Renal cortex interstitium (tissue), 15 donors: ENCODE measurements at places on chromosomes 1 and 21. TPM values are rescaled to one million over a fixed set of nuclear protein-coding genes. Genes with fewer than 3 reads are reported as not detected.

DNA sequence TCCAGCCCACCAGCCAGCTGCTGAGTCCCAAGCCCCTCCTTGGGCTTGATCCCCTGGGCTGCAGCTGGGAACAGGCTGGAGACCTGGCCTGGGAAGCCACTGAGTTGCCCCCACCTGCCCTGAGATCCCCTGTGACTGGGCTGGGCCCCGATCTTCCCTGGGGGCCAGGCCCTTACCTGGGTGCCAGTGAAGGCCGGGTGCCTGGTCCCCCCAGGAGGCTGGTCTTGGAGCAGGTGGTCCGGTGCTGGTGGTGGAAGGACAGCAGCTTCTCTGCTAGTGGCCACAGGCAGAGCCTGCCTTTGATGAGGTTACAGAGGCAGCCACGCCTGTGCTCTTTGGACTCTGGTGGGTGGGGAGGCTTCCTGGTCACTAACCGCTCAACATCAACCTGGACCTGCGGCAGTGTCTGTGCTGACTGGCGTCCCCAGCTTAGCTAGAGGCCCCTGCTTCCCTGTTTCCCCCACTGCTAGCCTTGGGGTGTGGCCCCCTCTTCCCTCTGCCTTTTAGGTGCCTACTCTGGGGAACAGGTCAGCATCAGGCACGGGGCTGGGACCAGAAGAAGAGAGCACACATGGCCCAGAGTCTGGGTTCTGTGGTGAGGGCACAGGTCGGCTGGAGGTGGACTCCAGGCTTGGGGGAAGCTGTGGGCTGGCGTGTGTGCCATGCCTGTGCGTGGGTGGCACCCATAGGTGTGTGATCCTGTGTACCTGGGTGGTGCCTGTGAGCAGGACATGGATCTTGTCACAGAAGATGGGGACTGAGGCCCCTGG, at the start of gene EPS8L3:
EPS8L3 (minus strand) TSS at position 278 of the 770 bp plus-strand sequence. CDS start 2,174 bp downstream, outside the sequence.
- no peak for DNase-seq

DNA sequence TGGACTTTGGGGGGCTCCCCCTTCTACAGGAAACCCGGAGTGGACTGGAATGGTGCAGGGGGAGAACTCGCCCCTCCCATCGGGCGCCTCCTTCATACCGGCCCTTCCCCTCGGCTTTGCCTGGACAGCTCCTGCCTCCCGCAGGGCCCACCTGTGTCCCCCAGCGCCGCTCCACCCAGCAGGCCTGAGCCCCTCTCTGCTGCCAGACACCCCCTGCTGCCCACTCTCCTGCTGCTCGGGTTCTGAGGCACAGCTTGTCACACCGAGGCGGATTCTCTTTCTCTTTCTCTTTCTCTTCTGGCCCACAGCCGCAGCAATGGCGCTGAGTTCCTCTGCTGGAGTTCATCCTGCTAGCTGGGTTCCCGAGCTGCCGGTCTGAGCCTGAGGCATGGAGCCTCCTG, at the start of gene TNFRSF14:
TNFRSF14 (plus strand) TSS at position 95 of the 401 bp plus-strand sequence; CDS start at position 389, 294 bp downstream.
- DNase-seq: no peak

Gene PLD5
- polyA plus RNA-seq: 0.70 TPM

GRCh38 chr1:111249960-111250359, 22.4 kb downstream of the CHI3L2 start:
- DNase-seq: no peak

DNA sequence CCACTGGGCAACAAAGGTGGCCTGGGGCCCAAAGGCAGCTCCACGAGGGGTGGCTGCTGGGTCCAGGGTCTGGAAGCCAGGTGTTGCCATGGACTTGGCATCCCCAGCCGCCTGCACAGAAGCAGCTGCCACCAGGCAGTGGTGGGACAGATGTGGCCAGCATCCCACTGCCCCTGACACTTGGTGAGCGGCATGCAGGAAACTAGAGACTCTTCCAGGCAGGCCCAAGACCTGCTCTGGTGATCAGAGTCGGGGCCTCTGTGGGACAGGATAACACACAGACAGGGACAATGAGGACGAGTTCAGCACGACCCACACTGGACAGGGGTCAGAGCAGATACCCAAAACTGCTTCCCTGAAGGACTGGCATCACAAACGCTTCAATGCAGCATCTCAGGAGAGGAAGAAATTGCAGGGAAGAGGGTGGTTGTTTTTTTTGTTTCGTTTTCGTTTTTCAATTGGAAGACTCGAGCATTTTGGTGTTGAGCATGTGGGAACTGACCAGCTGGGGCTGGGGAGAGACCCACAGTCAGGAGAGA, 34.1 kb upstream of the RNF187 start:
- no peak for DNase-seq

- no peak for DNase-seq
Measured at GRCh38 chr1:212503714-212504113, 71.0 kb downstream of the NENF start.

DNA sequence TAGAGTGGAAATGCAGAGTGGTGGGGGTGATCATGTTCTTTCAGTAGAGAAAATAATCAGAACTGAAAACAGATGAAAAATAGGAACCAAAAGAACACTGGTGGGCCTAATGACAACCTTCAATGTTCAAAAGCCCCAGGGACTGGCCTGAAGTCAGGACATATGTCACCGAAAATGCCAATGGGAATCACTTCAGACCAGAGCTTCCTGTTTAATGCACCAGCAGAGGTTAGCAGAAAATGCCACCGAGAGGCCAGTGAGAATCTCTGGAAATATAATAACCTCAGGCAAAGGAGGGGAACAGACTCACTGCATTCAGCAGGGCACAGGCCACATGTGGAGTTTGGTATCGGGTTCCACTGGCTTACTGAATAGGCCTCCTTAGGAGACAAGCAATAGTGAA, 15.9 kb upstream of the CD58 start:
- no peak for DNase-seq

- DNase-seq: no peak
Measured at GRCh38 chr1:159172614-159173291, 1.3 kb downstream of the CADM3 start.

GRCh38 chr1:116259663-116260062, 113.4 kb upstream of the ATP1A1 start:
- no peak for DNase-seq

GRCh38 chr1:89361681-89362080, 2.2 kb upstream of the GBP6 start:
- DNase-seq: no peak

- no peak for DNase-seq
Measured at GRCh38 chr1:226722240-226722900, 16.7 kb downstream of the ITPKB start.

DNA sequence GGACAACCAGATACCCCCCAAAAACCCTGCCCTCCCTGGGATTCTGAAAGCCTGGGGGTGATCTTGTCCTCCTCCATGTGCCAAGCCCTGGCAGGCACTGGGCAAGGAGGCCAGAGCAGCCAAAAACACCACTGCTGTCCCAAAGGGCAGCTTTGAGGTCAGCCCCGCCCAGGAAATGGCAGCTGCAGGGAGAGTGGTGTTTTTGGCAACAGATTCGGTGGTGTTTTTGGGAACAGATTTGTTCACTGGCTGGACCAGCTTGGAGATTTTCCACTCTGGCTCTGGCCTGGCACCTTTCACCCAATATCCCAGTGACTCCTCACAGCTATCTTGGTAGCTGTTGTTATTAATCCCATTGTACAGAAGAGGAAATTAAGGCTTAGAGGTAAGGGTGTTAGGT, 34.7 kb downstream of the LRP8 start:
- no peak for DNase-seq

GRCh38 chr21:36615274-36615964, 83.5 kb upstream of the SIM2 start:
- DNase-seq: no peak

Gene PDC
- polyA plus RNA-seq: 0.39 TPM

DNA sequence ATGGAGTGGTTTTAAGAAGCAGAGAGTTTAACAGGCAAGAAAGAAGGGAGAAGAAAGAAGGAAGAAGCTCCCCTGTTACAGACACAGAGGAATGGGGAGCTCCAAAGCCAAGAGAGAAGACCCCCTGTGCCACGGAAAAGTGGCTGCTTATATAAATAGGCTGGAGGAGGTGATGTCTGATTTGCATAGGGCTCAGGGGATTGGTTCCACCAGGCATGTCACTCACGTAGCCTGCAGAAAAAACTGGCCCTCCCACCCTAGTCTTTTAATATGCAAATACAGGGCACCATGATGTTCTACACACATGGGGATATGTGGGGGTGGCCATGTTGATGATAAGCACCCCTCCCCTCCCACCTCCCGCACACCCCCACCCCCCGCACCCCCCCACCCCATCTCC, 99.6 kb downstream of the ETS2 start:
- no peak for DNase-seq

DNA sequence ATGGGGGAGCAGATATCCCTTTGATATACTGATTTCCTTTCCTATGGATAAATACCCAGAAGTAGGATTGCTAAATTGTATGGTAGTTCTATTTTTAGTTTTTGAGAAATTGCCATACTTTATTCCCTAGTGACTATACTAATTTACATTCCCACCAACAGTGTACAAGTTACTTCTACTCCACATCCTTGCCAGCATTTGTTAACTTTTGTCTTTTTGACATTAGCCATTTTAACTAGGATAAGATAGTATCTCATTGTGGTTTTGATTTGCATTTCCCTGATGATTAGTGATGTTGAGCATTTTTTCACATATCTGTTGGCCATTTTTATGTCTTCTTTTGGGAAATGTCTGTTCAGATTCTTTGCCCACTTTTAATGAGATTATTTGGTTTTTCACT, 620.6 kb upstream of the CAMK1G start:
- no peak for DNase-seq

- DNase-seq: no peak
Measured at GRCh38 chr1:177948336-177948972, 21.4 kb downstream of the SEC16B start.

Gene SMCP
- not detected for polyA plus RNA-seq

GRCh38 chr1:153312570-153313186, at the start of gene PGLYRP3:
TSS of gene PGLYRP3 (minus strand) at chr1:153312952. CDS start at chr1:153310665, 2,287 bp downstream.
- DNase-seq: no peak

Gene FAM177B
- not detected for polyA plus RNA-seq

- no peak for DNase-seq
Measured at GRCh38 chr1:97759078-97759477, 161.8 kb downstream of the DPYD start.

DNA sequence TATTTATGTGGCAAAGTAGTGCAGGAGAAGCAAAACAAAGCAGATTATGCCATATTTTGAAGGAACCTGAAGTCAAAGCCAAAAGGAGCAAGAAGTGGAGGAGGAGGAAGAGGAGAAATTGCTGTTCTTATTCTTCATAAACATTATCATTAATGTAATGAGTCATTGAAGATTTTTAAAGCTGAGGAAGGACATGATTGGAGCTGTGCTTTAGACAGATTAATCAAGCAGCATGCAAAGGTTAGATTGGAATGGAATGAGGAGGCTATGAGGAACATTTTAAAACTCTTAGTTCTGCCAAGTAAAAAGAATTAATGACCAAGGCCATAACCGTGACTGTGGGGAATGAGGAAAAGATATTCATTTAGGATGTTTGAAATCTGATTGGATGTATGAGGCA, 33.0 kb upstream of the HSD17B7 start:
- no peak for DNase-seq

DNA sequence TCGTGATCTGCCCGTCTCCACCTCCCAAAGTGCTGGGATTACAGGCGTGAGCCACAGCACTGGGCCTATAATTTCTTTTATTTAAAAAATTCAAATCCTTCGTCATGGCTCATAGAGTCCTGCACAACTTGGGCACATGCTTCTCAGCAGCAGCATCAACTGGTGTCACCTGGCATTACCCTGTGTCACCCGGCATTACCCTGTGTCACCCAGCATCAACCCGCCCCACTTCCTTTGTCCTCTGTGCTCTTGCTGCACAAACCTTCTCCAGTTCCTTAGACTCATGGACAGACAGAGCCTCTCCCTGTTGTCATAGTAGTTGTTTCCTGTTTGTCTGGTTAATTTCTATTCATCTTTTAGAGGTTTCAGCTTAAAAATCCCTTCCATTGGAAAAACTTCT, 121.2 kb upstream of the SERBP1 start:
- no peak for DNase-seq

DNA sequence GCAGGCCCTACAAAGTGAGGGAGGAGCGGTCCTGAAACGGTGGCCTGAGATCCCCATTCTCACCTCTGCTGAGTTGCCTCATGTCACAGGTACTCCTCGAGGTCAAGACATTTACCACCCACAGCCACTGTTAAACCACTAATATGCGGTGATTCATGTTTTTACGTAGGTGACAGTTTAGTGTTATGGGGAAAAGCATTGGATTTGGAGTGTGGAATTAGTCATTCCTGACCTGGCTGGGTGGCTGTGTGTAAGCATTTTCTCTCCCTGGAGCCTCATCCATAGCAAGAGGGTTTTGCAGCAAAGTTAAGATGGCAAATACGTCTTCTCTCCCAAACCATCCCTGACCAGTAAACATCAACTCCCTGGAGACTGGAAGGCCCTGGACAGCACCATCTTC, 57.8 kb upstream of the KCNJ6 start:
- DNase-seq: no peak

- DNase-seq: peak; percentile 45
Measured at GRCh38 chr1:197464044-197464443, 196.0 kb downstream of the CRB1 start.

DNA sequence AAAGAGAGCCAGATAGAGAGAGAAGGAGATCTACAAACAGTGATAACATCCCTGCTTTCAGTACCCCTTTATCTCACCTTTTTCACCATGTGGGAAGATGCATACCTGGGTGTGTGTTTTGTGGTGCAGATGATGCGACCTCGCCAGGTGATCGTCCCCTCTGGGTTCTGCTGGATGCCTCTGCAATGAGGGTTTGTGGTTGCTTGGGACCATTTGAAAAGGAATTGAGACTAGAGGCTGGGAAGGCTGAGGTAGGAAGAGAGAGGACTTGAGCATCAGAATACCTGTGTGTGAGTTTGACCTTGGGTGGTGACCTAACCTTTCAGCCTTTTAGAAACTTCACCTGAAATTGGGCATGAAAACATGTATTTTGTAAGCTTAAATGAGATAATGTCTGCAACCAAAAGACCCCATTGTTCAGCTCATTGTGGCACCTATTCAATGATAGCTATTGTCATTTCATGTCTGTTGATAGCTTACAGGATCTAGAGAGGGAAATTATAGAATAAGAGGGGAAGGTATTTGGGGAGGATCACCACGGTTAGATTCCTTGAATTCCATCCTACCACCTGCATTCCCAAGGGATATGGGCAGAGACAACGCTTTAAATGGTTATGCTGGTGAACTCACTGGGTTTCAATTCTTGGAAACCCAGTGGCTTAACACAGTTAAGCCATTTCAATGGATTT, 125.7 kb downstream of the IGSF21 start:
- DNase-seq: no peak

GRCh38 chr1:119326251-119326650, 42.3 kb upstream of the HAO2 start:
- DNase-seq: no peak

DNA sequence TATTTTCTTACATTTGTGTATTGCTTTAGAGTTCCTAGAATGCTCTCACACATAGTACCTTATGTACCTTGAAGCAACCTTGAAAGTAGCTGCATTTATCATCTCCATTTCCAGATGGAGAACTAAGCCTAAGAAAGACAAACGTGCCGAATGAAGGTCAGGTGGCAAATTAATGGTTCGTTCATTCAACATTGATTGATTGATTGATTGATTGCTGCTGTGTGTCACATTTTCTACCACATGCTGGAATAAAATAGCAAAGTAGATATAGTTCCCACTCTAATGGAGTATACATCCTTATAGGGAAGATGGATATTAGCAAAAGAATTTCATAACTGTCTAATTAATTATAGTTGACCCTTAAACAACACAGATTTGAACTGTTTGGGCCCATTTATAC, 172.2 kb downstream of the SDCCAG8 start:
- DNase-seq: no peak
